ENCODE measurements at places on chromosomes 16 and 17.

DNA sequence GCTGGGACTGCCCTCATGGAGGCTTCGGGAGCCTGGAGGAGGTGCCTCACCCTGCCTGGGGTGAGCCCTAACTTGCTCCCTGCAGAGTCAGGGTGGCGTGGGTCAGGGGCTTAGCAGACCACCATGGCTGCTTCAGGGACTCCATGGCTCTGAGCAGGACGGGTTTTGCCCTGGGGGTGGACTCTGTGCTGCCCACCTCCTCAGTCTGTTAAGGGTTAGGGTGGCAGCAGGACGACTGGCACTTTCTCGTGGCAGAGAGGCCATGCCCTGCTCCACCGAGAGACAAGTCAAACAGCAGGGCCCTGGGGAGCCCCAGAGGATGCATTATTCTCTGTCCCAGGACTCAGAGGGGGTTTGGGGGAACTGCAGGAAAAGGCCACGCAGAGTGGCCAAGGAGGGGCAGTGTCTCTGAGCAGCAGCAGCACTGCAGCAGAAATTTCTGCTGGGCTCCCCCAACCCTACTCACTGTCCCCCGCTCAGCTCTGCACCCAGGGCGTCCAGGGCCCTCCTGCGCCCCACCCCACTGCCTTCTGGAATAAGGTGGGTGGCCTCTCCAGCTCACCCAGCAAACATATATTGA is 1.8 kb upstream of the PRSS22 start:
- DNase-seq, result no peak

GRCh38 chr16:66414891-66415290 is 12.2 kb upstream of the BEAN1 start:
- no peak for DNase-seq

DNA sequence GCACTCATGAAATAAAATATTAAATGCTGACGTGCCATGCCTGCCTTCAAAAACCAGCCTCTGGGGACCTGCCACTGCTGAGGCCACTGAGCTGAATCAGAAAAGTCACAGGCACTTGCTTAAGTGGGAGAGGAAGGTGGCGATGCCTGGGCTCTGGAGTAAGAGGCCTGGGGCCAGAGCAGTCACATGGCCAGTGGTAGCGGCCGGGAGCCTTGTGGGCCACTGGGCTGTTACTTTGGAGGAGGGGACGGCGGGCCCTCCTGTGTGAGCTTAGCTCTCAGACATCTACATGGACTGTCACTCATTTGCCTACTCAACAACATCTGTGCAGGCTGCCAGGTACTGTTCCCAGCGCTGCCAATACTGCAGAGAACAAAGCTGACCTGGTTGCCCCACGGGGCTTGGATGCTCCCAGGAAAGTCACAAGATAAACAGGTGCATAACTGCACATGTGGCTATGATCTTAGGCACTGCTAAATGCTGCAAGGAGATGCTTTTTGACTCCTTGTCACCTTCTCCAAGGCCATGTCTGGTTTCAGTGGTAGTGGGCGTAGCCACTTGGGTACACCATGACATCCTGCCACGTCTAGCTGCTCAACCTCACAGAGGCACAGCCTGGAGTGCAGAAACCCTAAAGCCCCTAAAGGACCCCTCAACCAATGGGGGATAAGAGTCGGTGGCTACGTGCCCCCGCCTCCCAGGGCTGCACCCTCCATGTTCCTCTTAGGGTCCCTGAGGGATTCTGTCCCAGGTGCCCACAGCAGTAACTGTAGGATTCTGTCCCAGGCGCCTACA is 11.6 kb downstream of the COTL1 start:
- no peak for DNase-seq

DNA sequence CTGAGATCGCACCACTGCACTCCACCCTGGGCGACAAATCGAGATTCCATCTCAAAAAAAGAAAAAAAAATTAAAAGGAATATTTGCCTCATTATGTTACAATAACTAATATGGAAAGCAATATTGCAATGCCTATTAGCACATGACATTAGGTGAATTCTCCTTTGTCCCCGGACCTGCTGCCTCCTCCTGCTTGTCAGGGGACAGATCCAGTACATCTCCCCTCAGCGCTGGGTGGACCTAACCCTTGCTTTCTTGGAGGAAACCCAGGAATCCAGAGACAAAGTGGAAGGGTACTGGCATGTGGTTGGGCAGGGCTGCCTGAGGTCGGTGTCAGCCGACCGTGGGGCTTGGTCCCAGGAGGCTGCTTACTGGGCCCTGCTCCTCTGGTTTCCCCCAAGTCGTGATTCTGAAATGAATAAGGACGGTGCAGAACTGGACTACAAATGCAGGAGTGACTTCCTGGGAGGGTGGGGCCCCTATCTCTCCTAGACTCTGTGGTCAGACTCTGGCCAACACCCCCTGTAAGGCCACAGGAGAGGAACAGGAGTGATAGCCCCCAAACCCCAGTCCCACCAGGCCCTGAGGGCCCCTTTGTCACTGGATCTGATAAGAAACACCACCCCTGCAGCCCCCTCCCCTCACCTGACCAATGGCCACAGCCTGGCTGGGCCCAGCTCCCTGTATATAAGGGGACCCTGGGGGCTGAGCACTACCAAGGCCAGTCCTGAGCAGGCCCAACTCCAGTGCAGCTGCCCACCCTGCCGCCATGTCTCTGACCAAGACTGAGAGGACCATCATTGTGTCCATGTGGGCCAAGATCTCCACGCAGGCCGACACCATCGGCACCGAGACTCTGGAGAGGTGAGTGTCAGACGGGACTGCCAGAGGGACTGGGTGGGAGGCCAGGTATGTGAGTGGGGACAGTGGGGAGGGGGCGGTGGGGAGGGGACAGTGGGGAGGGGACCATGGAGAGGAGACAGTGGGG is at the start of gene HBZ:
HBZ (plus strand) TSS at position 504 of the 988 bp plus-strand sequence; CDS start at position 770, 266 bp downstream.
- no peak for DNase-seq

DNA sequence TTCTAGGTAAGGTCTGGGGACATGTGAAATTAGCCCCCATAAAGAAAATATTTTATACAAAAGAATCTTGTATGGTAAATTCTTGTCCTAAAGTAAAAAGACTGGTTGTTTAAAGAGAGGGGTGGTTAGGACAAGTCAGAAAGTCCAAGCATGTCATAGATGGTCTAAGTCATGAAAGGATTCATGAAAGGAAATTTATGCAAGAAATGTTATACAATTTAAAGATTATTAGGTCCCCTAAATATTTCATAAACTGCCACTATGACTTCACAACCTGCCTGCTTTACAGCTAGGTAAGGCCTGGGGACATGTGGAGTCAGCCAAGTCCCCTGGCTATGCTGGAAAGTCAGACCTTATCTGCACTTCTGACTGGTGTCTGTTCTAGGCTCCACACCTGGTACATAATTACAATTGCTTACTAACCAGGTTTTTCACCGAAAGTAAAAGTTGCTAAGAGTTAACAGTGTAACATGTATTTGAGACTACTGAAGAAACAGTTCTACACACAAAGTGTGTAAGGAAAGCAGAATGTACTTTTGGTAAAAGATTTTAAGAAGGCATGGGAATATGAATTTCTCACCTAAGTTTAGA is 17.0 kb downstream of the N4BP1 start:
- no peak for DNase-seq

DNA sequence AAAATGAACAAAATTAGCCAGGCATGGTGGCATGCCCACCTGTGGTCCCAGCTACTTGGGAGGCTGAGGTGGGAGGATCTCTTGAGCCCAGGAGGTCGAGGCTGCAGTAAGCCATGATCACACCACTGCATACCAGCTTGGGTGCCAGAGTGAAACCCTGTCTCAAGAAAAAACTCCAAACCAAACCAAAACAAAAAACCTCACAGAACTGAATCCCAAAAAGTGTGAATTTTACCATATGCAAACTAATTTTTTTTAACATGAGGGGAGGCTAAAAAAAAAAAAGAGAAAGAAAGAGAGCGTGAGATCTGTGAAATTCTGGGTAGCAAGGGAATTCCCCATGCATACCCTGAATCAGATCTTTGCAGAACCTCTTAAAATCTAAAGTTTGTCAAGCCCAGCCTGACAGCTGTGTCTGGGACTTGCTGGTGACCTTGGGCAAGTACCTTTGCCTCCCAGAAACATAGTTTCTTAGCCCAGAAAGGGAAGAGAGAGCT is 17.1 kb upstream of the CDH1 start:
- DNase-seq, result no peak

All from stimulated activated CD4-positive, alpha-beta T cell treated with anti-CD3 and anti-CD28 coated beads, Interleukin-2, amount 100 ng/mL, for 4 hours (primary cell).